ENCODE measurements at places on chromosomes 7 and 10.

DNA sequence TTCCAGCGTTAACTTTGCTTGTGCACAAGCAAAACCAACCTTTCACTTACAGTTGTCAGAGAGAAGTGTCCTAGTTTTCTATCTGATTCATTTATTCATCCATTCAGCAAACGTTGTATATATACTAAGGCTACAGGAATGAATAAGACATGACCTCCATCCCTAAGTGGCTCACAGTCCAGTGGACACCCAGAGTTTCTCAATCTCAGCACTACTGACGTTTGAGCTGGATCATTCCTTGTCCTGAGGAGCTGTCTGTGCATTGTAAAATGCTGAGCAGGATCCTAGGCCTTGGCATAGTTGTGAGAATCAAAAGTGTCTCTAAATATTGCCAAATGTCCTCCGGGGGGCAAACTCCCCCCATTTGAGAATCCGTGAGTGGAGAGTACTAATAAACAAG lies 166.7 kb upstream of the PRKCQ start:
- no peak for DNase-seq

GRCh38 chr7:23018750-23019149 lies 4.8 kb upstream of the HYCC1 start:
- DNase-seq = peak; percentile 58

DNA sequence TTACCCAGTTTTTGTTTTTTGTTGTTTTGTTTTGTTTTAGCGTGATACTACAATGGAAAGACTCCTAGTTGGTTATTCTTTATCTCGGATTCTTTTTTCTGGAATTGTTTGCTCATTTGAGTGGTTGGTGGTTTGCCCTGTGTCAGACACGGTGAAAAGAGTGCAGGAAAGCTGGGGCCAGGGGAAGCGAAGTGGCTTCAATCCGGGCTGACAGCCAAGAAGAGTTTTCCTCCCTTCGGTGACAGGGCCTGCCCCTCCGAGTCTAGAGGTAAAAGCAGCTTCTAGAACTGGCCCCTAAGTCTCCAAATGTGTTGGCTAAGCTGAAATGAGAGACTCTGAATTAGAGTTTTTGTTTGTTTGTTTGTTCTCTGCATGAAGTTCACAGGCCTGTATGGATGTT lies 5.7 kb upstream of the AP5Z1 start:
- peak; percentile 35 for DNase-seq

GRCh38 chr7:48971173-48971572 lies 46.8 kb downstream of the CDC14C start:
- no peak for DNase-seq

- no peak for DNase-seq
Measured at GRCh38 chr10:60189861-60190475, 199.7 kb downstream of the ANK3 start.

DNA sequence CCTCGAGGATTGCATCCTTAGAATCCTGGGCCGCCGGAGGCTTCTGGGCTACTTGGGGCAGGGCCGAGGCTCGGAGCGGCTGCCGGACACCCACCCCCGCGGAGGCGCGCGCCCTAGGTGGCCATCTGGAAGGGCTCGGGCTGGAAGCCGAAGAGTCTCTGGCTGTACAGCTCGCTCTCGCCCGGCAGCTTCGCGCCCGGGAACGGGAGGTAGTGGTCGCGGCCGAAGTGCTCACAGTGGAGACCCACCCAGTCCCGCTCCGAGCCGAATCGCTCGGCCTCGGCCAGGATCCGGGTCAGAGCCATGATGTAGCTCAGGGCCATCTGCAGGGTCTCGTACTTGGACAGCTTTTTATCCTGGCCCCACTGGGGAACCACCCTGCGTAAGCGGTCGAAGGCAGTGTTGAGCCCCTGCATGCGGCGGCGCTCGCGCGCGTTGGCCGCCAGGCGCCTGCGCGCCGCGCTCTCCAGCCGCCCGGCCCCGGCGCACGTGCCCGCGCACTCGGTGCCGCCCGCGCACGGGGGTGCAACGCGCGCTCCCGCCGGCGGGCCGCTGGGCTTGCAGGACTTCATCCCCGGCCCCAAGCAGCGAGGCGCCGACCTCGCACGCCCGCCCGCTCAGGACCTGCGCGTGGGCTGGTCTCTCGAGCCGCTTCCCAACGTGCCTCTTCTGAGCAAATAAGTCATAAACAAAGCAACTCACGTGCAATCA lies 652 bp downstream of the ATOH7 start:
- peak; percentile 73 for DNase-seq

- DNase-seq = peak; percentile 38
Measured at GRCh38 chr7:72159911-72160310, 252.2 kb downstream of the CALN1 start.

DNA sequence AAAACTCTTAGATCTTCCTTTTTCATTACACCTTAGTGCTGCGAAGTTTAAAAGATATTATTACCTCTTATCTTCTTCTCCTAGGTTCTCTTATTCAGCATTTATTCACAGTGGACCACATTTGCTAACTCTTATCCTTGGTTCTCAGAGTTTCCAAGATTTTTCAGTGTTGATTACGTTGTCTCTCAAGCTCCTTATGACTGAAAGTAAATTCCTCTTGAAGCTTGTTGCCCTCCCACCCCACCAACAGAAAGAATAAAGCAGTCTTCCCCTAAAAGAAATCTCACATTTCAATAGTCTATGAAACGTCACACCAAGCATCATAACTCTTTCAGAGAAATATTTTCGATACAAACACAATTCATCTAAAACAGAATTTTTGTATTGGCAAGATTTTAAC lies 362.5 kb downstream of the MAGI2 start:
- DNase-seq = no peak

- no peak for DNase-seq
Measured at GRCh38 chr10:124341768-124342135, 77.0 kb downstream of the OAT start.

- no peak for DNase-seq
Measured at GRCh38 chr7:48428091-48428684, 256.9 kb downstream of the ABCA13 start.

DNA sequence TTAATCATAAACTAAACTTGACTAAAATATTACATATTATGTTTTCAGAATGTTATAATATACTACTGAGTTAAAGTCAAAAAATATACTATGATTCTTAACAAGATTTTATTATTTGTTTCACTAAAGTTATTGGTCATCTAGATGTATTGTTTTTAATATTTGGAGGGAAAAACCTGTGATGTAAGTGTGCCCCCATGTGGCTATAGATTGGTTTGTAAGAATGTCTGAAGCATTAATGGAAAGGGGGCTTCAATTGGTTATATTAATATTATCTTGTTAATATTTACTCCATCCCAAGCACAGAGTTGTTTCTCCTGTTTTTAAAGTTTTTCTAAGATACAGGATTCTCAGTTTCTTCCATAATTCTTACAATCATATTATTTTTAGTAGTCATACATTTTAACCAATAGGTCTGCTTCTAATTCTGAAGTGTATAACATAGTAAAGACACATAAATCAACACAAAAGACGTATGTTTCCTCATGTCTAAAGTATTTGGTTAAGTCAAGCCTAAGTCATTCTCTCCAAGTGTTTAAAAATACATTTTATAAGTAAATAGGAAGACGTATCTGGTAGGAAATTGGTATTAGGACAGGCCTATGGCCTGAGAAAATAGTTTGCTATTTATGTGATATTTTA lies 58.0 kb downstream of the GNAT3 start:
- DNase-seq = peak; percentile 5

DNA sequence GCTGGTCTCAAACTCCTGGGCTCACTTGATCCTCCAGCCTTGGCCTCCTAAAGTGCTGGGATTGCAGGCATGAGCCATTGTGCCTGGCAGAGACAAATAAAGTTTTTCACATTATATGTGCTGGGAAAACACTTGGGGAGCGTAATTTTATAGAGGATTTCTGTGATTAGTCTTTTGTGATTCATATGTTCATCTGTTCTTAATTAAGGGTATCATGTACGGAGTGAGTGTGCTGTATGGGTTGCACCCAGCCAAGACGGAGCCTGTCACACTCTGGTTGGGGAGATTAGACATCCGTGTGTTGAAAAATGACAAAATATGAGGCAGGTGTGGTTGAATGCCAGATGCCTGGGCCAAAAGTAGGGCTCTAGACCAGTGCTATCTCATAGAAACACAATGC lies 10.3 kb downstream of the ADRB1 start:
- no peak for DNase-seq

- DNase-seq = peak; percentile 79
Measured at GRCh38 chr7:145511004-145511403, 605.6 kb upstream of the CNTNAP2 start.

DNA sequence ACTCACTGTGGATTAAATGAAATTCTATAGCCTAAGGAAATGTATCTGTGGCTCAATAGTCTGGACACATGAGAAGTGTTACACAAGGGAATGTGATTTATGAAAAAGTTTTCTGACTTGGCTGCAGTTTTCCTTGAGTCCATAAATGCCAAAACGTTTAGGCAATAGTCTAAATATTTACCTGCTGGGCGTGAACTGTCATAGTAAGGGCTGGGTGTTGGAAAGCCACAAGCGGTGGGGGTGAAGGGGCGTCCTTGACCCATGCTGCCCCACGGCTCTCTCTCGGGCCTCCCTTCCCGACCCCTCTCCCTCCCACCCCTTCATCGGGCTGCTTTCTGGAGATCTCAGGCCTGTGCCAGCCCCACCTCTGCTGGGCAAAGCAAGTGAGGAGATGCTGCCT lies 223.7 kb downstream of the BUB3 start:
- DNase-seq = no peak

GRCh38 chr7:63925626-63926460 lies 72.8 kb upstream of the ZNF722 start:
- peak; percentile 9 for DNase-seq

GRCh38 chr10:57624856-57625592 lies 642.7 kb downstream of the IPMK start:
- DNase-seq = no peak

DNA sequence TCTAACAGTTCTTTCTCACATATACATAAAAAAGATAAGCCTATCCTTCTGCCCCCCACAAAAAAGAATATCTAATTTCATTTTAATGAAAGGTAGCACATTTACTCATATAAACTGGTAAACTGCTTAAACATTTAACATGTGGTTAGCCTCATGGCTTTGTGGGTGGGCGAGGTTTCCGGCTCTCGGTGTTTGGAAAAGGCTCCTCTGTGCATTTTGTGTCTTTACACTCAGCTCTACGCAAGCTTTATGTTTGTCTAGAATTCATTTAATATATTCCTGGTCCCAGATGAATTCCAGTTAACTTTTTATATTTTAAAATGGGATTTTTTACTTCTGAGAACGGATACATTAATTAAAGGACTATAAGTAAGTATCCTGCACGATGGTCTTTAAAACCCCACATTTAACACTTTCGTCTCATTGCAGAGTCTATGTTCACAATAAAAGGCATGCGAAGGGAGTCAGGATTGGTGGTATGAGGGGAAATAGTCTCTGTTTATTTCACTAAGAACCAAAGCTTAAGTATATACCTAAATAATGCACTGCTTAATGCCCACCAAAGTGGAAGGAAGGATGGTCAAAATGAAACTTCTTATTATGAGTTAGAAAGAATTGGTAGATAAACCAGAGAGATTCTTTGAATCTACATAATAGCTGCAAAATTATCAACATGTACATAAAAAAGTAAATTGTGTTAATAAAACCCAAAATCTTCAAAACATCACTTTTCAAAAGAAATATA lies 197.2 kb downstream of the CRPPA start:
- no peak for DNase-seq

- DNase-seq = peak; percentile 10
Measured at GRCh38 chr10:110426294-110427181, 71.2 kb upstream of the DUSP5 start.

DNA sequence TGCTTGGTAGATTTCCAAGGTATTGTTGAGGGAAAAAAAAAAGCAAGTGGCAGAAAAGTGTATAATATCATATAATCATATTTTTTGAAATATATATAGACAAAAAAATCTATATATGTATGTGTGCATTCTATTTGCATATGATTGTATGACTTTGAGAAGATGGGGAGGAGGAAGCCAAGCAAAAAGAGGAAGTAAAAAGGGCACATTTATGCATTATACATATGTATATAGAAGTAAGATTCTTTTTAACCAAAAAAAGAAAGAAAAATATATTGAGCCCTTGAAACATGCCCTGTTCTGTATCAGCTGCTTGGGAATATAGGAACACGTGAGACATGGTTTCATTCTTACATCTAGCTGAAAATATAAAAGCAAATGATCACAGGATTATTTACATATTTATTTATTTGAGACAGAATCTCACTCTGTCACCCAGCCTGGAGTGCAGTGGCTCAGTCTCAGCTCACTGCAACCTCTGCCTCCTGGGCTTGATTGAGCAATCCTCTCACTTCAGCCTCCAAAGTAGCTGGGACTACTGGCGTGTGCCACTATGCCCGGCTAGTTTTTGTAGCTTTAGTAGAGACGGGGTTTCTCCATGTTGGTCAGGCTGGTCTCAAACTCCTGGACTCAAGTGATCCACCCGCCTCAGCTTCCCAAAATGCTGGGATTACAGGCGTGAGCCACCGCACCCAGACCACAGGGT lies 18.0 kb upstream of the SLF2 start:
- no peak for DNase-seq

DNA sequence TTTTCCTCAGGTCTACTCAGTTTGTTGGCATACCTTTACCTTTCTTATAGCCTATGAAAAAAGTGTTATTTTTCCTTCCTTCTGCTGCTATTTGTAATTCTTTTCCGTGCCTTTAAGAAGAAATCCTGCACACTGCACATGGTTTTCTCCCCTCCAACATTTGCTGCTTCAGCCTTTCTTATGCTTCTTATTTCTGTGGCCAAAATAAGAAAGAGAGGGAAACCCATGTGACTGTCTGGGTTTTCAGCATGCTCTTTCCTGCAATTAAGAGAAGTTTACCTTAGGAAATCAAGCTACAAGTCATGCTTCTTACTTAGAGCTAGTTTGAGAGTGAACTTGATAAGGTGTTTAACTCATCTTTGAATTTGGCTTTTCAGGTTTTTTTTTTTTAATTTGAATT lies 11.0 kb downstream of the TBC1D12 start:
- no peak for DNase-seq

DNA sequence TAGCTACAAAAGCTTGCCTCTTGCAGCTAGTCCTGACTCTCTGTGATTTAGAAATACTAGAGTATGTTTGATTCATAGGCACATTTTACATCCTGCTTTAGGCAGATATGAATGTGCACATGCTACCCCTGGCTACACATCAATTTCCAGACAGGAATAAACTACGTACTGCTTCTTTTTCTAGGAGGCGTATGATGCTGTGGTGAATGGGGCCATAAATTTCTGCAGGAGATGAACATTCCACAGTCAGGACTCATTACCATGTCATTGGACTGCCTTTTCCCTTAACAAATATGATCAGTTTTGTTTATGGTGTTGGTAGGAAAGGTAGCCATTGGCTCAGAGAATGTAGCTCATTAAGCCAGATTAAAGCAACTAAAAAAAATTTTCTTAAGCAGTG lies 50.1 kb upstream of the IFRD1 start:
- no peak for DNase-seq

DNA sequence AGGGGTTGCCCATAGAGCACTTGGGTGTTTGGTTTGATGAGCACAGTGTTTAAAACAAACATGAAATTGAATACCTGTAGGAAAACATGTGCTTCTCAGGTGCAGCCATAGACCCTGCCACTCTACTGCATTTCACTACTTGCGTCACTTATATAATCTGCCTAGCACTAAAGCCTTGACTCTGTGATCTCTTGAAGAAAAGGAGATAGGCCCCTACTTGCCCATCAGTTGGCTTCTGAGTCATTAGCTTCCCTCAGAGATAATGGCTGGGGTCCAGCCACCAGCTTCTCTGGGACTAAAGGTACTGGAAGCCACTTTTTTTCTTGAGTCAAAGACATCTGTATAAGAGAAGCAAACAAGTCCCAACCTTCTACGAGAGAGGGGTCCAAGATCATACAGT lies 45.9 kb upstream of the BTRC start:
- no peak for DNase-seq

GRCh38 chr7:16646472-16647072 lies 591 bp downstream of the BZW2 start:
- peak; percentile 46 for DNase-seq
